ENCODE measurements at places on chromosomes 1 and 21.

- DNase-seq = no peak
These were observed 107.3 kb downstream of the NMNAT2 start for GRCh38 chr1:183310753-183311479.

GRCh38 chr1:116246174-116246573 is 126.9 kb upstream of the ATP1A1 start:
- no peak for DNase-seq

DNA sequence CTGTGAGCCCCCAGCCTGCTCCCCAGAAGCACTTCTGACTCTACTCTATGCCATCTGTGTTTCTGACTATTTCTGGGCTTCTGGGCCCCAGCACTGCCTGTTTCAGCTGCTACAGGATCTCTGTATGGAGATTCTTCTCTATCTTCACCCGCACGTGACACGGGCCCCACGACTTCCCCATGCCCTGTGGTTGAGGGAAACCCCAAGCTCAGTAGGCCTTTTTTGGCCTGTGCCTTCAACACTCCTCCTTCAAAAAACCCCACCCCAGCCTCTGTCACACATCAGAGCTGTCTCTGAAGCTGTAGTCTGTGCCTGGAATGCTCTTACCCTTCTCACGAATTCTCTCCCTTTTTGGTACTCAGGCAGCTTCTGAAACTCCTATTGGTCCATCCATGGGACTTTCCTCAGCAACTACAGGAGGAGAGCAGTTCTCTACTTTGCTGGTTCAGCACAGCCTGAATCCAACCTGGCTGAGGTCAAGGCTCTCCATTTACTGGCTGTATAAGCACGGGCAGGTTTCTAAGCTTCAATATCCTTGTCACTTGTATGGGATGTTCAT is 2.0 kb upstream of the NID1 start:
- DNase-seq = no peak

- DNase-seq = no peak
These were observed 34.6 kb downstream of the TNR start for GRCh38 chr1:175708787-175709186.

DNA sequence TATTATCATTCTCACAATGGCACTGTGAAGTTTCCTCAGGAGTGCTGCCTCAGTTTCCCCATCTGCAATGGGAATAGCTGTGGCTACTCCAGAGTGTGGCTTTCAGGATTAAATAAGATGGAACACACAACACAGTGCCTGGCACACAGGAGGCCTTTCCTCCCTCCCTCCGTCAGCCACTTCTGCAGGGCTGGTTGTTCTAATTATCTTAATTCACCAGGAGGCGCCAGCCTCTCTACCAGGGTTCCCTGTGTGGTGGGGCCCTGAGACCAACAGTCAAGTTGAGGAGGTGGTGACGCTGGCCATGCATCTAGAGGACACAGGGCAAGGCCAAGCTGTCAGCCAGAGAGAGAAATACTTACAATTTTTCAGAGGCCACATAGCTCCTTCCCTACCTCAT is 6.3 kb upstream of the FOXO6 start:
- no peak for DNase-seq

DNA sequence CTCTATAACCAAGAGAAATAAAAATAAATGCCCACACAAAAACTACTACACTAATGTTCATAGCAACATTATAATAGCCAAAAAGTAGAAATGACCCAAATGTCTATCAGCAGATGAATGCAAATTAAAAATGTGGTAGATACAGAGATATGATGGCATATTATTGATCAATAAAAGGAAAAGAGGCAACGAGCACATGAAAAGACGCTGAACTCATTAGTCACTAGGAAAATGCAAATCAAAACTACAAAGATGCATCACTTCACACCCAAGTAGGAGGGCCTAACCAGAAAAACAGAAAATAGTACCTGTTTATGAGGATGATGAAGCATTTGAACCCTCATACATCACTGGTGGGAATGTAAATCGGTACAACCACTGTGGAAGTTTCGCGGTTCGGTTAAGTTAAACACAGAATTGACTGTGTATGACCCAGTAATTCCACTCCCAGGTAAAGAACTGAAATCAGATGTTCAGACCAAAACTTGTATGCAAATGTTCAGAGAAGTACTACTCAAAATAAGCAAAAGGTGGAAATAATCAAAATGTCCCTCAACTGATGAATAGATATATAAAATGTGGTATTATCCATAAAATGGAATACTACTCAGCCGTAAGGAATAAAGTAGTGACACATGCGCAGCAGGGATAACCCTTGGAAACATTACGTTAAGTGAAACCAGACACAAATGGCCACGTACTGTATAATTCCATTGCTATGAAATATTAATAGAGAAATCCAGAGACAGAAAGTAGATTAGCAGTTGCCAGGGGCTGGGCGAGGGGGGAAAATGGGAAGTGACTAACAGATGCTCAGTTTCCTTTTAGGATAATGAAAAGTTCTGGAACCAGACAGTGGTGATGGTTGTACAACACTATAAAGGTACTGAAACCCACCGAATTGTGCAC is 3.1 kb downstream of the USP48 start:
- DNase-seq = no peak

GRCh38 chr1:155126556-155127104 is 1.0 kb upstream of the EFNA1 start:
- peak; percentile 44 for DNase-seq

DNA sequence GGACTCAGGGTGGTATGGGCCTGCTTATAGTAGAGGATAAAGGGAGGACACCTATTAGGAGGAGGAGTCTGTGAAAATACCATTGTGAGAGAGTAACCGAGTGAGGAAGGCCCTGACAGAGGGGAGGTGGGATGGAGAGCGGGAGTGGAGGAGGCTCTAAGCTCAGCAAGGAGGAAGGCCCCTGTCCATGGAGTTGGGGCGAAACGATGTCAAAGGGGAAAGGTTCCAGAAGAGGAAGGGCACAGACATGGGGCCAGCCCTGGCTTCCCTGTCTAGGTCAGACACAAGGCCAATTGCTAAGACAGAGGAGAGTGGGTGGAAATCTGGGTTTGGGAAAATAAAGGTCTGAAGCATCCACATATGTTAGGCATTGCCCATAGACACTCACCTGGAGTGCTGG is 44.2 kb downstream of the ELK4 start:
- no peak for DNase-seq

DNA sequence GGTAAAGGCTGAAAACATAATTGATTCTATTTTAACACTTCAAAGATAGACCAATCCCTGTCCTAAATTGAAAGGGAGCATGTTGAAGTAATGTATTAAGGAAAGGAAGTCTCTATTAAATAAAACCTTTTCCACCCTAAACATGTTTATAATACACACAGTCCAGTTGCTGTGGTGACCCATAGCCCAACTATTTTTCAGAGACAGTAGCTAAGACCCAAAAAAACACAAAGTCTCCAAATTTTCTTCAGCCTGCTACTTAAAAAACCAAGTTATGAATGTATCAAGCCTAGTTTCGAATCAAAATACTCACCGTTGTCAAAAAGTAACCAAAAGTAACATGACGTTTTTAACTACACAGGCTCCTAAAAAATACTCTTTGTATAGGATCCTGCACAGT is 1.6 kb downstream of the ELK4 start:
- peak; percentile 54 for DNase-seq

DNA sequence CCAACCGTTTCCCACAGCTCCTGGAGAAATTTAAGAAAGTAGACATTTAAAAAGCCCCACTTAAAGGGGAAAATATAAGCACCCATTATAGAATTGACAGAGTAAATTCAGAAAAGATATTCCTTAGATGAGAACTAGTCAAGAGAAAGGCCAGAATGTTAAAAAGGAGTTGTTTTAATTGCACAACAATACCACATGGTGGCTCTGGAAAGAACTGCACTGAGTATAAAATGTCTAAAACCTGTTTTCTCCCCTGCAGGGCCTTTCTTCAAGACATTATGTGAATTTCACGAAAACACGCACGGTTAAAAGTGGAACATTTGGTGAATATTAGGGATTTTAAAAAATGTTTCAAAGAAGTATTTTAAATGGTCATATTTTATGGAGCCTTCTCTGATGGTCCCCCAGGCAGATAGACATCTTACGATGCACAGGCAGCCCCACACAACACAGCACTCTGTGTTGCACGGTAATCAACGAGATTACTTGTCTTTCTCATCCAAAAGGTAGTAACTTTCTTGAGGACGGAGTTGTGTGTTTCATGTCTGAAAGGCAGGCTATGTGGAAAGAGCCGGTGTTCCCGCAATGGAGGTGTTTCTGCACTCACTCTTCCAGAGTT is 101.9 kb downstream of the PRRX1 start:
- DNase-seq = peak; percentile 57

- DNase-seq = no peak
These were observed 6.9 kb upstream of the PRSS38 start for GRCh38 chr1:227808566-227808965.

- DNase-seq = no peak
These were observed 49.0 kb upstream of the CLIC4 start for GRCh38 chr1:24696041-24696755.

GRCh38 chr1:207328004-207328403 is 6.5 kb downstream of the CD55 start:
- peak; percentile 82 for DNase-seq

DNA sequence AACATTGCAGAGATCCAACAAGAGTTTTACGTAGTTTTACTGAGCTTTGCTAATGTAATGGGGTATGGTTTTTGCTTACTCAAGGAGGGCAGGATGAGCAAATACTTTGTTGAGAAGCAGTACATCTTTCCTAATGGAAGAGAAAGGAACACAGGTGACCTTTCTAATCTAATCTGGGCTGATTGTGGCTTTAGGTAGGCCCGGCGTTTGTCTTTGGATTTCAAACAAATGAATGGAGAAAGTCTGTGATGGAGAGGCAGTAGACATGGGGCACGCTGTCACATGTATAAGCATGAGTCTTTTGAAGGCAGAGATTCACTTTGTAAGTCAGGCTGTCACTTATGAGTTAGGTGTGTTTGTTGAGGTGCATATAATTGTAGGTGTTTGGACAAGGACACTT is 1.7 kb downstream of the PLEKHM2 start:
- DNase-seq = no peak

GRCh38 chr1:169466259-169467230 is 19.2 kb downstream of the SLC19A2 start:
- DNase-seq = peak; percentile 52

- peak; percentile 99 for DNase-seq
These were observed 3.3 kb downstream of the CSRP1 start for GRCh38 chr1:201503397-201504176.

- DNase-seq = no peak
These were observed 23.9 kb downstream of the NFASC start for GRCh38 chr1:204894606-204895005.

DNA sequence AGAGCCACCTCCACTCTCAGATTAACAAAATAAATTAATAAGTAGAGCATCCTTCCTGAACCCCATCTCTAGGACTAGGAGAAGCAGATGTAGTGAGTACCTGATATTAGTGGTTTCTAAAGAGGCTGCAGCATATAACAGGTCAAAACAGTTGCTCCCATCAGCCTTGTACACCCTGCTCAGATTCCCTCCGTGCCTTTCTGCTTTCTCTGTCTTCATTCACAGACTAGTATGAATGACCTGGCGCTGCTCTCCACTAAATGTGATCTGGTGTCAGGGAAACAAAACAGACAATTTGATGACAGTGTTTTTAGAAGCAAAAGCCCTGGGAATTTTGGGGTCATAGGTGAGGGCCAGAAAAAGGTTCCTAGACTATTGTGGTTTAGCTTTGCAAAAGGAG is 8.3 kb downstream of the SESN2 start:
- DNase-seq = no peak

- no peak for DNase-seq
These were observed 79.6 kb downstream of the UCHL5 start for GRCh38 chr1:192979542-192979941.

DNA sequence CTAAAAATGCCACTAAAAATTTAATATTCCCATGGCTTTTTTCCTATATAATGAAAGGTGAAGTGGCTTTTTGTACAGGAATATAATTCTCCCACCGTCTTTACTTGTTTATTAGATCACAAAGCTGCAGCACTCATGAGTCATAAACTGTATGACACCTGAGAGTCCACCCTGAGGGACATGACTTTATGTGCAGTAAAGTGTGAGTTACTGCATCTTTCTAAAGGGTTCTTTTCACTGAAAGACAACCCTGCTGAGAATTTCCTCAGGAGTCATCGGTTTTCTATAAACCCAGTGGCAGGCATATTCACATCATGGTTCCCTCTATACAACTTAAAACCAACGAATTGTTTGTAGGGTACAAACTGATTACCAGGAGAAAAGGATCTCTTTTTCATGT is 77.4 kb downstream of the APP start:
- peak; percentile 55 for DNase-seq

- no peak for DNase-seq
These were observed 354.8 kb upstream of the NFIA start for GRCh38 chr1:60727552-60727951.

DNA sequence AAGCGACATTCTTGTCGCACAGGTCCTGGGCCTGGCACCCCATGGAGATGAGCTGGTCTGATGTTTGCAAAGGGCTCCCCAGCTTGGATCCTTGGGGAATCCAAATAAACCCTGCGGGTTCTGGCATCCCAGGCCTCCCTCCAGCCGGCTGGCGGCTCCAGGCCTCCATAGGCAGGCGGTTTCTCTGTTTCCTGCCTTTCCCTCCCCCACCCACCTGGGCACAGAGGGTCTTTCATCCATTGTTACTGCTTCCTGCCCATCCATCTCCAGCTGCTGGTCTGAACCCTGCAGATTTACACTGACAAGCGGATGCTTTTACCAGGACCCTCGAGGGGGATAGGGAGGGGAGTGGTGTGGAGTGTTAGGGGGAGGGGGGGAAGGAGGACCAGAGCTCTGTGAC is 39.1 kb upstream of the ID3 start:
- DNase-seq = no peak

- DNase-seq = no peak
These were observed 606 bp upstream of the FMO4 start for GRCh38 chr1:171313319-171313834.

- no peak for DNase-seq
These were observed 287.4 kb downstream of the NPHP4 start for GRCh38 chr1:5704561-5705514.

GRCh38 chr1:78650114-78650660 is 556 bp downstream of the IFI44 start:
- DNase-seq = peak; percentile 26

DNA sequence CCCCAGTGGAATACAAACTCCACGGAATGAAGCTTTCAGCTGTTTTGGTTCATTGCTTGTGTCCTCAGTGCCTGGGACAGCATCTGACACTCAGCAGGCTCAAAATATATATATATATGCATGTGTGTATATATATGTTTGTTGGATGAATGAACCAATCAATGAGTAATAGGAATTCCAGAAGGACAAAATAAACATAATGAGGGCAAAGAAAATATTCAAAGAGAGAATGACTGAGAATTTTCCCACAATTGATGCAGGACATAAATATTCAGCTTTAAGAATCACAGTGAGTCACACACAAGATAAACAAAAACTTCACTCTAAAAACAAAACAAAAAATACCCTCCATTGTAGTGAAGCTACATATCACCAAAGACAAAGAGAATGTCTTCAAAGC is 64.0 kb downstream of the CHD5 start:
- peak; percentile 40 for DNase-seq

- DNase-seq = peak; percentile 64
These were observed 33.6 kb downstream of the SPAG17 start for GRCh38 chr1:118151312-118151937.

Measured in iris pigment epithelial cell (primary cell).